ENCODE measurements at places on chromosomes 7 and 10. TPM values are rescaled to one million over a fixed set of nuclear protein-coding genes. Genes with fewer than 3 reads are reported as not detected.

- no peak for DNase-seq
These were observed 44.7 kb upstream of the ZNF800 start for GRCh38 chr7:127437241-127437640.

DNA sequence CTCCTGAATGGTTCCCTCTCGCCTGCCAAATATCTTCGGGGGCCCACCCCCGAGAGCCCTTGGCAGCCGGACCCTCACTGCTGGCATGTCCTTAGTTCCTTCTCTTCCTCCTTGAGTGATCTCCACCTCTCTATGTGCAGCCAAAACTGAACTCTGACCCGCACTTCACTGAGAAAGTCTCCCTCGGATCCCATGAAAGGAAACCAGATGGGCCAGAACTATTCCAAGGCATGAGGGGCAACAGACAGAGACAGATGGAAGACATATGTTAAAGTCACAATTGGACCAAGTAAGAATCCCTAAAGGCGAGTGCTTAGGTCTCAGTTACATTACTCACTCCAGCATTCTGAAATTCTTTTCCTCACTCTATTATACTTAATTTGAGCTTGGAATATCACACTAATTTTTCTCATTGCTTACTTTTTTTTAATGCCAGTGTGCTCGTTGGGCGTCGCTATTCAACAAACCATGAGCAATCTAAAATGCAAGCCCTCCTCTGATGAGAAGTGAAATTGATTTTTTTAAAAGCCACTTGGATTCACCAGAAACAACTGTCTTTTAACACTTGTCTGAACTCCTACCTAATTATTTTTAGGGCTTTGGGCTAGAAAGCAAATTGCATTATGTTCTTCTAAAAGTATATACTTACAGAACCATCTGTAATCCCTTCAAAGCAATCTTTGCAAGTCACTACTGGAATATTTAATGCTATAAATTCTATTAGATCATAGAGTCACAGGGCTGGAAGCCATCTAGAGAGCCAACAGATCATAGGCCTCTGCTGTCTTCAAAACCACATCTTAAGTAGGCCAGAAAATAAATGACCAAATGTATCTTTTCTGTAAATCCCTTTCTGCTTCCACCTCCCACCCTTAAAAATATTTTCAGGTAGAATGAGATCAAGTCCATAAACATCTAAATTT is 43.3 kb upstream of the EZH2 start:
- no peak for DNase-seq

DNA sequence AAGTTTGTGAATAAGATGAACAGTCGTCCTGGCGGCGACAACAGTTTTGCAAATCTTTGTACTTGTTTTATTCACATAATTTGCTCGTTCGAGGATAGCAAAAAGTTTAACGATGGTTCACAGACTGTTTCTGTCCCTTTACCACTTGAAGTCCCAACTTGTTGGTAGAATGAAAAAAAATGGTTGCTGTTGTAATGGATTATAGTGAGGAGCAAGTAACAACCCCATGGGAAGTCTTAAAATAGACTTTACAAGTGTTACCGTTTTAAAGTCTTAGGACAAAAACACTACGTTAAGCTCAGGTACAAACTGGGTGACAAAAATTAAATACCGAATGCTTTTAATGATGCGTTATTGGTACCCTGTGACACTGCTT is 589 bp downstream of the LSM8 start:
- no peak for DNase-seq

- DNase-seq, result no peak
These were observed 77.6 kb upstream of the SHH start for GRCh38 chr7:155889636-155890511.

GRCh38 chr7:84705706-84706105 is 481.1 kb downstream of the SEMA3D start:
- DNase-seq, result no peak

GRCh38 chr7:100967292-100967863 is 2.0 kb upstream of the MUC12 start:
- no peak for DNase-seq

DNA sequence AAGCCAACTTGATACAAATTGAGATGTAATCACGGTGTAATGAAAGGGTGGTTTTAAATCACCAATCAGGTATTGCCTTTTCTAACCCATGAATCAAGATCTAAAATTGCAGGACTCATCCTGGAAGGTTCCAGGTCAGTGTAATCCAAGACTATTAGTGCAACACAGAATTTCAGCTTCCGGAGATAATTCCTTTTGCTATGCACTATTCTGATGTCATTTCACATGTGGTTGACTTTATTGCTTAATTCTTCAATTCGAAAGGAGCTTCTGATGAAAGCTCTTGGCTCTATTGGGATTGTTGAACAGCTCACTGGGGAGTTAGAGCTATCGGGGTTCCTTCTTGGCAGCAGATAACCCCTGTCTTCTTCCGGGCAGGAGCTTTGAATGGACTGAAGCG is 147.4 kb upstream of the INSYN2A start:
- DNase-seq, result no peak

- peak; percentile 49 for DNase-seq
These were observed 124.9 kb downstream of the SH2D4B start for GRCh38 chr10:80662429-80663261.

- no peak for DNase-seq
These were observed 944 bp downstream of the RHBDD2 start for GRCh38 chr7:75879771-75880184.

GRCh38 chr7:128022631-128023532 is 8.4 kb downstream of the LRRC4 start:
- DNase-seq, result no peak

DNA sequence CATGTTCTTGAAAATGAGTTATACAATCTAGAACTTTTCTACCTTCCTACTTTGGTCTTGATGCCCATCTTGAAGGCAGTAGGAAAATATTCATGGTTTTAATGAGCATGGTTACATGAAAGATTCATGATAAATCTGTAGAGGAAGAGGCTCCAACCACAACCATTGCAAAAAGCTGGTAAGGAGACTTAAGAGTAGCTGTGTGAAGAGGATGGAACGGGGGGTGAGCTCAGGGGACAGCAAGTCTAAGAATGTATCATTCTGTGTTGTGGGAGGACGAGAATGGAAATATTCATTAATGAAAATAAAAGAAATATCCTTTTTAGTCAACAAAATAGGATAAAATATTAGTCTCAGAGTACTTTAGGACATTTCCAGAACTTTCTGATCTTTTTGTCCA is 81.1 kb downstream of the BMPER start:
- no peak for DNase-seq

GRCh38 chr7:137953665-137954470 is 48.0 kb downstream of the CREB3L2 start:
- DNase-seq, result peak; percentile 59

GRCh38 chr10:73368238-73368637 is 9.6 kb upstream of the CFAP70 start:
- no peak for DNase-seq

DNA sequence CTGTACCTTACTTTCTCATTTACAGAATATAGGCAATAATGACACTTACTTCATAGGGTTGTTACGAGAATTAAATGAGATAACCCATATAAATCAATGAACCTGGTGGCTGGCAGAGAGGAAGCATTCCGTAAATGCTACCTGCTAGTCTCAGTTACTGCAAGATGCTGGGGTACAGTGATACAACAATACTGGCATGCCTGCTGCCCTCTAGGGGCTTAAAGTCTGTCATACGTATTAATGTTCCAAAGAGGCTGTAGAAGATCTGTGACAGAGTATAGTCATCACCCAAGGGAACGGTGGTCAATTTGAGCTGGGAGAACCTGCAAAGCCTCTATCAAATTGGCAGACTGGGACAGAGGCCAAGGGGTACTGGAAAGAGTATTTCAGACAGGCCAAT is 421.5 kb downstream of the GPAM start:
- DNase-seq, result no peak

- DNase-seq, result no peak
These were observed 3.3 kb downstream of the ZC3HC1 start for GRCh38 chr7:130047831-130048230.

- DNase-seq, result no peak
These were observed 141.9 kb upstream of the PPP2R2D start for GRCh38 chr10:131758939-131759301.

DNA sequence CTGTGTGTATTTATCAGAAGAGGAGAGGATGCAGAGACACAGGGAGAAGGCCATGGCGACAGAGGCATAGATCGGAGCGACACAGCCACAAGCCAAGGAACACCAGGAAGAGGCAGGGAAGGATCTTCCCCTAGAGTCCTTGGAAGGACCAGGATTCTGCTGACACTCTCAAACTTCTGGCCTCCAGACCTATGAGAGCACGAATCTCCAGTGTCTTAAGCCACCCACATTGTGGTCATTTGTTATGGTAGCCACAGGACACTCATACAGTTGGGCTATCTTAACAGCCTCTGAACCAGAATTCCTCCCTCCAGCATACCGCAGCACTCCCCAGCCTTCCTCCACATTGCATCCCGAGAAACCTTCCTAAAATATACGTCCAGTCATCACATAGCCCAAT is 367.0 kb upstream of the MGMT start:
- DNase-seq, result no peak

GRCh38 chr7:124764847-124765400 is 668 bp downstream of the GPR37 start:
- DNase-seq, result no peak

- no peak for DNase-seq
These were observed 246.7 kb upstream of the TPK1 start for GRCh38 chr7:145082366-145083161.

DNA sequence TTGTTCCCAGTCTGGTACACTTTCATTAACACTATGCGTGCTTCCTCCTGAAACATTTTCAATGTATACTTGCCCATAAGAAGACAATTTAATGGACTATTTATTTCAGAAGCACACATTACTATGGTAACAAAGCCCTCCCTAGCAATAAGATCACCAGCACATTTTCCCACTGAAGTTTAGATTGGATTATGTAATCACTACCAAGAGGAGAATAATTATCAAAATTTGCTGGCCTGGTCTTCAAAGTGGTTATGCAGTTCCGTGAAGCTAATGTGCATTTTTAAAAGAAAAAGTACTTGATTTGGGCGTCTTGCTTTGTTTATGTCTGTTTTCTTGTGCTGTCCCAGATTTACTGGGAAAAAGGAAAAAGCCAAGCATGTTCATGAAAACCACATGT is 61.9 kb downstream of the AP3M1 start:
- no peak for DNase-seq

DNA sequence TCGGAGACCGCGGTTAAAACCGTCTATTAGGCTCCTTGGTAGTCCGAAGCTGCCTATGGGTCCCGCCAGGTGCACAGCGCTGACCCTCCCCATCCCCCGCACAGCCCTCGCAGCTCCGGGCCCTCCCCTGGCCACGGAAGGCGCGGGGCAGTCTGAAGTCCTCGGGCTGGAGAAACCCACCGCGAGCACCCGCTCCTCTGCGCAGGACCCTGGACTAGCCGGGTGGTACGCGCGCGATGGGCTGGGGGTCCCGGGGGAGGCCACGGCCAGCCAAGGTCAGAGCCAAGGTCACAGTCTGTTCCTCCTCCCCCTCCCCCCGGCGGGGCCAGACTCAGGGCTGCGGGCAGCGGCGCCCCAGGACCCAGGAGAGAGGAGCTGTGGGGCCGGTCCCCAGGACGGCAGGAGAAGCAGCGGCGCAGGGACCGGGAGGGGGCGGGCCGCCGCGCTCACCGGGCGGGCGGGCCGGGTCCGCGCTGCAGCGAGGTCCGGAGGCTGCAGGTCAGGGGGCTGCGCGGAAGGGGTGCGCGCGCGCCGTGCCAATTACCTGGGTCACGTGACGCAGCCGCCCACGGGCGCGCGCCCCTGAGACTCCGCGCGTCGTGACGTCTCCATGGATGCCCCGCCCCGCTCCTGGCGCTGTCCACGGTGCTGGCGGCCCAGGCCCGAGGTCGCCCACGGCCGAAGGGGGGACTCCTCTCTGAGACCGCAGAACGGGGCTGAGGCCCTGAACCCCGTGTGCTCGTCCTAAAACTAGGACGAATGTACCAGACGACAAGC is at the start of gene OGDHL:
OGDHL (minus strand) TSS at position 535 of the 777 bp plus-strand sequence. CDS start 3,731 bp downstream, outside the sequence.
- peak; percentile 82 for DNase-seq

DNA sequence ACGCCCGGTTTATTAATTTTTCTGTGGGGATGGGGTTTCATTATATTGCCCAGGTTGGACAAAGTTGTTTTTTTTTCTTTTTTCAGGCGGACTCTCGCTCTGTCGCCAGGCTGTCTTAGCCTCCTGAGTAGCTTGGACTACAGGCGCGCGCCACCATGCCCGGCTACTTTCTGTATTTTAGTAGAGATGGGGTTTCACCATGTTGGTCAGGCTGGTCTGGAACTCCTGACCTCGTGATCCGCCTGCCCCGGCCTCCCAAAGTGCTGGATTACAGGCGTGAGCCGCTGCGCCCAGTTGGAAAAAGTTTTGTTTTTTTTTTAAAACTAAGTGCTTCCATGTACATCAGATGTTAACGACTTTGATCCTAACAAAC is 542 bp upstream of the ZNF394 start:
- no peak for DNase-seq

DNA sequence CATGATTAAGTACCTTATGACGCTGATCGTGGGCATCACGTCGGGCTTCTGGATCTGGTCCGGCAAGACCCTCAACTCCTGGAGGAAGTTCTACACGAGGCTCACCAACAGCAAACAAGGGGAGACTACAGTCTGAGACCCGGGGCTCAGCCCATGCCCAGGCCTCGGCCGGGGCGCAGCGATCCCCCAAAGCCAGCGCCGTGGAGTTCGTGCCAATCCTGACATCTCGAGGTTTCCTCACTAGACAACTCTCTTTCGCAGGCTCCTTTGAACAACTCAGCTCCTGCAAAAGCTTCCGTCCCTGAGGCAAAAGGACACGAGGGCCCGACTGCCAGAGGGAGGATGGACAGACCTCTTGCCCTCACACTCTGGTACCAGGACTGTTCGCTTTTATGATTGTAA is 2.5 kb downstream of the FZD1 start:
- no peak for DNase-seq

- no peak for DNase-seq
These were observed 58.9 kb downstream of the TMEM270 start for GRCh38 chr7:73919694-73920375.

DNA sequence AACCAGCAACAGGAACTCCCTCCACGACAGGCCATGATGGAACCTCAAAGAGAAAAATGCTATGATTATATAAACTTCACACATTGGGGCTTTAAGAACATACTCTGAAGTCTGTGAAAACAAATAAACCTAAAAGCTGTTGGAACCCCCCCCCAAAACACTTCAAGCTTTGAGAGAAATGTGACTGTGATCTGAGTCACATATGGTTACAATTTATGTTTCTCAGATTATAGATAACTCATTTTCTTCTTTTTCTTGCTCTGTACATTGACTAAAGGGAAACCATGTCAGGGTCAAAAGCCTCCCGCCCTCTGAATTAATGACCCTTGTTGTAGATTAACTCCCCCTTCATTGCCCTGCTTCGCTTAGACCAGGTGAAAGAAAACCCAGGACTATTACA is 15.8 kb downstream of the VOPP1 start:
- DNase-seq, result no peak

GRCh38 chr10:70682920-70683600 is 10.8 kb downstream of the ADAMTS14 start:
- no peak for DNase-seq

Gene CTNNA3
- under 0.01 TPM for total RNA-seq

Gene NYAP1
- under 0.01 TPM for total RNA-seq

Gene SNCG
- not detected for total RNA-seq

Gene HSPA12A
- total RNA-seq, result 0.54 TPM

Gene DNAJC12
- 1.9 TPM for total RNA-seq

Gene SPDYE5
- under 0.01 TPM for total RNA-seq

Gene GSTO1
- total RNA-seq, result 42.5 TPM

Gene TAC1
- total RNA-seq, result not detected

Gene GARIN1A
- total RNA-seq, result 0.27 TPM

Gene CUBN
- total RNA-seq, result 3.2 TPM

Gene HNRNPF
- 235 TPM for total RNA-seq

Measured in hematopoietic multipotent progenitor cell (in vitro differentiated cells).